ENCODE measurements at places on chromosomes 3 and 15.

DNA sequence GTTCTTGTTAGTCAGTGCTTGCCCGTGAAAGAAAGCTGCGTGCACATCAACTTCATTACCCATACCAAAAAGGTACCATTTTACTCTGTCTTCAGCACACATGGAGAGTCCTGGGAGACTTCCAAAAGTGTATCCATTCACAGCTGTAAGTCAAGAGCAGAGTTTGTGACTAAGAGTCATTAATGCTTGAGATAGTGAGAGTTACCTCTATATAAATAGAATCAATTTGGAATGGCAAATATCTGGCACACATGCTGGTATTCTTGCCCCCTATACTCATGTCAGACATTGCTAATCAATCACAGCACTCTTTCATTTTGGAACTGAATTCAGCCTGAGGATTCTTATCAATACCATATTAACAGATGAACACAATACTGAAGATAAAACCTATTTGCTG lies 14.2 kb downstream of the CP start:
- DNase-seq, result no peak

- no peak for DNase-seq
These were observed 167.9 kb downstream of the PDE8A start for GRCh38 chr15:85149465-85150129.

GRCh38 chr15:77107531-77108355 lies 36.8 kb upstream of the TSPAN3 start:
- peak; percentile 23 for DNase-seq

GRCh38 chr3:170488802-170489201 lies 70.1 kb downstream of the CLDN11 start:
- DNase-seq, result no peak

DNA sequence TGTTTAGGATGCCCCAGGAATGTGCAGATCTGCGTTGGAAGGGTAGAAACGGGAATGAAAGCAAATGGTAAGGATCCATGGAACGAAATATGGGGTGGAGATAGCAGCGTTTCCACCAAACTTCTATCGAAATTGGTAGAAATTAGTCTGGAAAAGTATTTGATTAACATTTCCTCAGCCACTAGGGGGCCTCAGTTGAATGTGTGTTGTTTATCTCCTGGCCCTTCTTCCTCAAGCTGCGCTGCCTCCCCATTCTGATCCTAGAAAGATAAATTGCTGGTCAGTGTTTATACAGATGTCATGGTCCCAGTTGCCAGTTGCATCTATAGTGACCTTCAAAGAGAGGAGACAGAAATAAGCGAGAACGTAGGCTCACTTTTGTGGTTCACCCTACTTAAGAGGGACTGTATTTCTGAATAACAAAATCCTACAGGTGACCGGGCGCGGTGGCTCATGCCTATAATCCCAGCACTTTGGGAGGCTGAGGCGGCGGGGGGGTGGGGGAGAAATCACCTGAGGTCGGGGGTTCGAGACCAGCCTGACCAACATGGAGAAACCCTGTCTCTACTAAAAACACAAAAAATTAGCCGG lies 457.1 kb downstream of the SQOR start:
- no peak for DNase-seq

DNA sequence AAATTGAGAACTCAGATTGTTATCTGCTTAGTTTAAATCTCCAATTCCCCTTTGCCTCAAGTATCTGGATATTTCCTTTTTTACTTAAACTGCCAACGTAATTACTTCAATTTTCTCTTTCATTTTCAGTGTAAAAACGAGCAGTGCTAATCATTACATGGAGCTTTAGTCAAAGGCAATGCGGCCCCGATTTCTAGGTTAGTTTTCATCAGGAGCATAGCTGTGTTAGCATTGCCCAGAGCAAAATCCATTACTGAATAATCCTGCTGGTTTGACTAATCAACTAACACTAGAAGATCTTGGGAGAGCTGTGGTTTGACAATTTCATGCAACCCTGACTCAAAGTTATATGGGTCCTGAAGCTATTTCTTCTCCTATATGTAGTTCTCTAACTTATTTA lies 46.2 kb downstream of the ZPLD1 start:
- DNase-seq, result no peak

DNA sequence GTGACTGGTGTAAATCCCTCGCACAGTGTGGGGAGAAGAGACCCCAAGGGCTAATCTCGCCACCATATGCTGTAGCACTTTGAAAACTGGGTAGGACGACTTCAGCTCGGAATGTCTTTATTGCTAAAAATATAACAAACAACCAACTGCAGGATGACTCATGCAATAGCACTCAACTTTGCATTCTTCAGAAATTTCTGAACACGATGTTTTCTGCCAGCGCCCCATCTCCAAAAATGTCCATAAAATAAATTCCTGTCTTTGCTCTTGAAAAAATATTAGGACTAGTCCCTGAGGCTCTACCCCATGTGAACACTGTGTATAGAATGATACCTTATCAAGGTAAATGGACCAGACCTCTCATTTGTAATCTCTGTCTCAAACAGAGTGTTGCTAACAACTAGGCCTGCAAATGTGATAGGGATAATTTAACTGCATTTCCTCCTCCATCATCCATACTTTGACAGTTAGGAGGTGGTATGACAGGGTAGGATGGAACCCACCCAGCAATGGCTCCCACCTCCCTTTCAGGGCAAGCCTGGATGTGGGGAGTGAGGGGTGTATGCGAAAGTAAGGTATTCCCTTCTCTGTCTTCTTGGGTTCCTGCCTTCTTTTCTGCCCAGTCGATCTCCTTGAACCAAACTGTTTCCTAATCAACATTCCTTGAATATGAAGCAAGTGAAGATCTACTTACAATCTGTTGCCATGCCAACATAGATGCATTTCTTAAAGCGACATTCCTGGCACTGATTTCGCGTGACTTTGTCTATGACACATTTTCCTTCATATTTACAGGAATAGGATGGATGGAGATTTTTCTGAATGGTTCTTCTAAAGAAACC lies 201.1 kb downstream of the NR1D2 start:
- no peak for DNase-seq

- no peak for DNase-seq
These were observed 1002.8 kb downstream of the NAALADL2 start for GRCh38 chr3:175861916-175862315.

GRCh38 chr3:62214850-62215249 lies 158.5 kb downstream of the FEZF2 start:
- no peak for DNase-seq

GRCh38 chr3:105837143-105837740 lies 31.6 kb downstream of the CBLB start:
- no peak for DNase-seq

DNA sequence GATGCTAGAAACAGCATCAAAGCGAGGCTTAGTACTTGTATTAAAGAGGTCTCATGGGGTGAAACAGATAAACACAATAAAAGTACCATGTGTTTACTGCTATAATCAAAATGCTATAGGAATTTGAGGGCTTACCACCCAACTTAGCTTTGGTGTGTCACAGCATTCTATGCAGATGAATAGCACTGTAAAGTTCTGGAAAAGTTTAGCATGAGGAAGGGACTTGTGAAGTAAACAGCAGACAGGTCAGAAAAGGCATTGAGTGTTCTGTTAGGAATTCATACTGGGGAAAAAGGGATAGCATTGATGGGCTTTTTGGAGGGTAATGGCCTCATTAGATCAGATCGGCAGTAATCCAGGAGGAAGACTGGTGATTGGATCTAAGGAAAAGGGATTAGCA lies 505.3 kb downstream of the NLGN1 start:
- DNase-seq, result no peak

DNA sequence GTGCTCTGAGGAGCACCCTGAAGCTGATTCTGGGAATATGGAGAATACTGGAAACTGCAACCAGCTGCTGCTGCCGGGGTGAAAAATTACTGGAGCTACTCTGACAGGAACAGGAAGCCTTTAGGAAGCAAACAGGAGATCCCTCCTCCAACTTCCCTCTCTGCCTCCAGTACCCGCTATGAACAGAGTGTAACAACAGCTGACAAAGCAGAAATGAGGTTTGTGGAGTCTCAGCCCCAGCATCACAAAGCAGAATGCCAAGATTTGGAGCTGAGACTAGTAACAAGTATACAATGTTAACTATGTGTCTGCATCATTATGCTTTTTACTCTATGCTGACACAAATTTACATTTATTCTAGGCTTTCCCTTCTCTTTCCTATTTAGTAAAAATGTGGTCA lies 22.7 kb upstream of the PIAS1 start:
- DNase-seq, result no peak

GRCh38 chr3:12235691-12236090 lies 53.2 kb upstream of the PPARG start:
- DNase-seq, result no peak

DNA sequence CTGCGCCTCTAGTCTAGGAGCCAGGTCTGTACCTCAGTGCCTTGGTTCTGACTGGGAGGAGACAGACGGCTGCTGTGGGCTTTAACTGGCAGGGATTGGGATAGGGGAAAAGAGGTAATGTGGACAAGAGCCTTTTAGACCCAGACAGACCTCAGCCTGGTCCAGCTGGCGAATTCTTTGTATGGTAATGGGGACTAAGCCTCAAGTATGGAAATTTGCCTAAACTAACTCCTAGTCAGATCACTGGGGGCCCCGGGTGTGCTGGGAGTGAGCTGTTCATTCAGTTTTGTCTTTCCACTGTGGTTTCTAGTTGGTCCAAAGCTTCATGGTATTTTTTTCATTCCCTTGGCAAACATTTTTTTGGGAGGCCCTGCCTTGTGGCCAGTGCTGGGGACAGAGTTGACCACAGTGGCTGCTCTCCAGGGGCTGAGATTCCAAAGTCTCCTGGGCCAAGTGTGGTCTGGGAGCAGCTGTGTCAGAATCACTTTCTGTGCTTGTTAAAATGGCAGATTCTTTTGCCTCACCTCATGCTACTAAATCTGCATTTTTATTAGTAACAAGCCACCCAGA lies 261.4 kb upstream of the C2CD4B start:
- no peak for DNase-seq

DNA sequence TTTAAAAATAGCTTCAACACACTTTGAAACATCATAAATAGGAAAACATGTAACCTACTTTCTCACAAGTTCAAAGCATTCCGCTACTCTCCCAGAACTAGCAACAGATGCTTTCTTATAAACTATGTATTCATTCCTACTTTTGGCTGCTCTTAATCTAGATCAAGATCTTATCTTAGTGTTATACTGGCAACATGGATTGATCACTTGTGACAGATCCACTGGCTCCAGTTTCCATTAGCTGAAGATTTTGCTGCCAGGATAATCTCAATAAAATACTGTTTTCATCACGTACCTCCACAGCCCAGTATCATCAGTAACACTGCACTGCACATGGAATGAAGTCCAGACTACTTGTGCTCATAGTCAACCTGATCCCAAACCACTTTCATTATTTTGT lies 491.7 kb upstream of the AGTR1 start:
- DNase-seq, result no peak

DNA sequence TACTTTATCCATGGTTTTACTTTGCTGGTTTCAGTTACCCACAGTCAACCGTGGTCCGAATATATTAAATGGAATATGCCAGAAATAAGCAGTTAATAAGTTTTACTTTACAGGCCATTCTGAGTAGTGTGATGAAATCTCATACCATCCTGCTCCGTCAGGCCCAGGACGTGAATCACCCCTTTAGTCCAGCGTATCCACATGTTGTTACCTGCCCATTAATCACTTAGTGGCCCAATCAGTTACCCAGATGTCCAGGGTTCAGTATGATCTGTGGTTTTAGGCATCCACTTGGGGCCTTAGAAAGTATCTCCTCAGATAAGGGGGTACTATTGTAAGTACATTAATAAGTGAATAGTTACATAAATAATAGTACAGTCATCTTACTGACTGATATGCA lies 88.0 kb downstream of the TTBK2 start:
- no peak for DNase-seq

GRCh38 chr15:74793135-74794028 lies 11.5 kb downstream of the CSK start:
- no peak for DNase-seq

- no peak for DNase-seq
These were observed 222.3 kb upstream of the TMC3 start for GRCh38 chr15:81596159-81596865.

- DNase-seq, result no peak
These were observed 74.0 kb upstream of the UBE2E2 start for GRCh38 chr3:23129117-23129516.

- no peak for DNase-seq
These were observed 50.2 kb downstream of the SLCO2A1 start for GRCh38 chr3:133979553-133979952.

DNA sequence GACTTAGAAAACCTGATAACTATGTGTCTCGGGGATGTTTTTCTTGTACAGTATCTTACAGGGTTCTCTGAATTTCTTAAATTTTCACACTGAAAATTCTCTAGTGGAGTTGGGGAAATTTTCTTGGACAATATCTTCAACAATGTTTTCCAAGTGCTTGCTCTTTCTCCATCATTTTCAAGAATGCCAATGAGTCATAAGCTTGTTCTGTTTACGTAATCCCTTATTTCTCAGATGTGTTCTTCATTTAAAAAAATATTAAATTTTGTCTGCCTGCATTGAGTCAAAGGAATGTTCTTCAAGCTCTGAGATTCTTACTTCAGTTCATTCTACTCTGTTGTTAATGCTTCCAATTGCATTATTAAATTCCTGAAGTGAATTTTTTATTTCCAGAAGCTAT lies 21.9 kb upstream of the PLSCR2 start:
- no peak for DNase-seq

DNA sequence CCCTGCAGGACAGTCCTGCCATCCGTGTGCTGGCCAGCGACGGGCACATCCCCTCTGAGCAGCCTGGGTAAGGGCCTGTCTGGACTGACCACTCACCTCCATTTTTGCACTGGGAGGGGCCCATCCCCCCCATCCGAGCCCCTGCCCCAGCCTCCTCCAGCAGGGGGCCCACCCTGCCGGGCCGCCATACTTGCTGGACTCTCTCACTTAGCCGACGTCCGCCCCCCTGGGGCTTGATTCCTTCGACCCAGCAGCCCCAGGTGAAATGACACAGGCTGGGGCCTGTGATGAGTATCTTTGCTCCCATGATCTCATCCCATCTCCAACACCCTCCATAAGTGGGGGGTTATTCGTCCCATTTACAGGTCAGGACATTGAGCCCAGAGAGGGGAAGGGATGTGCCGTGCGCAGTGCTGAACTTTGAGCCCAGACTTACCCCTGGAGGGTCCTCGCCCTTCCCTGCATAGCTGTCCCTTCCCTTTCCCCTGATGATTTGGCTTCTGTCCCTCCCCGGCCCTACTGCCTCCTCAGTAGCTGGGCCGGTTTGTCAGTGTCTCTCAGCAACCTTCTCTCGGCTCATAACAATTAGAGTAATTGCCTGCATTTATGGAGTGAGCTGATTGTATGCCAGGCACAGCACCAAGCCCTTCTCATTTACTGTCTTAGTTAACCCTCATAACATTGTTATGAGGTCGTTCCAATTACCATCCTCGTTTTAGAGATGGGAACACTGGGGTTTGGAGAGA lies 4.2 kb downstream of the LMAN1L start:
- DNase-seq, result no peak

DNA sequence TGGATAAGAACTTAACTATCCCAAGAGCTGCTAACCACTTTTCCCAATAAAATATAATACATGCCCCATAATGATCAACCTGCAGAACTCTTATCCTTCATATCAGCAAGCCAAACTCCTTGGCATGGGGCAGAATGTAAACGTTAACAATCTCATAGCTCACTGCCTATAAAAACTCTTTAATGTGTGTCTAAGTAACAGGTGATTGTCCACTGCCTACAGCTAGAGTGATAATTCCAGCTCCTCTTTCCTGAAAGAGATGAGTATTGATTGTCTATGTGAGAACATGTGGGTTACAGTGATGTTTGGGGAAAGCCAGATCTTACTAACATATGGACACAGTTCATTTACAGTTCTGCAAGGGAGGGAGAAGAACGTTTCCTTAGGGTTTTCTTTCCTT lies 11.3 kb upstream of the GLCE start:
- DNase-seq, result no peak
